Activated CD4-positive, alpha-beta T cell treated with anti-CD3 and anti-CD28 coated beads, Interleukin-2, amount 50 U/mL, for 24 hours (primary cell): ENCODE measurements at places on chromosomes 13 and 19.

DNA sequence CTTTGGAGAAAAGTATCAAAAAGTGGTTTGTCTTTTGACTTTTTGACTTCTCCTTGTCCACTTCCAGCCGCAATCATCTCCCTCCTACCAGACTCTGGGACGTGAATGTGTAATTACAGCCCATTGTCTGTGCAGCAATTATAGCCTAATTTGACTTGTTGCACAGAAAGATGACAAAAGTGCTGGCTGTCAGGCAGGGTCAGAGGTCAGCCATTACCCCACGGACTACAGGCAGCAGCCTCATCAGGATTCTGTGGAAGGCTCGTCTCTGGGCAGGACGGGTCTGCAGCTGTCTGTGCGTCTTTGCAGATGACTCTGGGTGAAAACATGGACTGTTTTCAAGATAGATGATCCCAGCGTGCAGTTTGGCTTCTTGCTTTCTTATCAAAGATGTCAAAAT is 102.2 kb upstream of the EDNRB start:
- no peak for DNase-seq

GRCh38 chr13:93345770-93346169 is 119.2 kb downstream of the GPC6 start:
- DNase-seq: no peak

- no peak for DNase-seq
Measured at GRCh38 chr19:51546107-51546649, 14.7 kb upstream of the SIGLEC6 start.

- no peak for DNase-seq
Measured at GRCh38 chr19:16293118-16294091, 31.2 kb upstream of the KLF2 start.

- no peak for DNase-seq
Measured at GRCh38 chr13:102250448-102250847, 151.4 kb downstream of the FGF14 start.
